ENCODE measurements at places on chromosomes 2 and 18.

- no peak for DNase-seq
Observed at GRCh38 chr2:240328526-240328925, 106.9 kb upstream of the GPC1 start.

GRCh38 chr2:3139906-3140305 lies 237.7 kb downstream of the EIPR1 start:
- DNase-seq, result no peak

GRCh38 chr2:203799908-203800307 lies 67.7 kb upstream of the CTLA4 start:
- no peak for DNase-seq

DNA sequence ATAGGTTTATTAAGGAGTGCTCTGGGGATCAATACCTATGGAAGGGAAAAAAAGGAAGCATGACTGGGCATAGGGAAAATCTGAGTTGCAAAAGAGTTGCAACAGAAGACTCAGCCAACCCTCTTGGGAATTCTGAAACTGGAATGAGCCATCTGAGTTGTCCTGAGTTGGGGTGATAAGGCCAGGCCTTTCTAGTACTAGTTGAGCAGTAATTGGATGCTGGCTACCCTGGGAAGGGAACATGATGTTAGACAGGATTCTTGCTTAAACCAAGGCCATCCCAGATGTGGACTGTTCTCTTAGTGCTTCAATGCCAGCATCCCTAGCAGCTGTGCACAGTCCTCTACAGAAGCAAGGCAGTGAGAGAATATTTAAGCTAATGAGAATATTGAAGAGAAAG lies 348.8 kb upstream of the GULP1 start:
- DNase-seq, result no peak

- no peak for DNase-seq
Observed at GRCh38 chr2:150232871-150233270, 254.6 kb downstream of the RND3 start.

- no peak for DNase-seq
Observed at GRCh38 chr2:131132729-131133128, 27.6 kb downstream of the PLEKHB2 start.

GRCh38 chr18:2534906-2535305 lies 36.4 kb downstream of the METTL4 start:
- DNase-seq, result no peak

- DNase-seq, result no peak
Observed at GRCh38 chr2:235641956-235642355, 148.1 kb downstream of the AGAP1 start.

- no peak for DNase-seq
Observed at GRCh38 chr18:29629493-29630036, 1413.0 kb downstream of the DSC3 start.
